ENCODE measurements at places on chromosomes 2 and 18.

DNA sequence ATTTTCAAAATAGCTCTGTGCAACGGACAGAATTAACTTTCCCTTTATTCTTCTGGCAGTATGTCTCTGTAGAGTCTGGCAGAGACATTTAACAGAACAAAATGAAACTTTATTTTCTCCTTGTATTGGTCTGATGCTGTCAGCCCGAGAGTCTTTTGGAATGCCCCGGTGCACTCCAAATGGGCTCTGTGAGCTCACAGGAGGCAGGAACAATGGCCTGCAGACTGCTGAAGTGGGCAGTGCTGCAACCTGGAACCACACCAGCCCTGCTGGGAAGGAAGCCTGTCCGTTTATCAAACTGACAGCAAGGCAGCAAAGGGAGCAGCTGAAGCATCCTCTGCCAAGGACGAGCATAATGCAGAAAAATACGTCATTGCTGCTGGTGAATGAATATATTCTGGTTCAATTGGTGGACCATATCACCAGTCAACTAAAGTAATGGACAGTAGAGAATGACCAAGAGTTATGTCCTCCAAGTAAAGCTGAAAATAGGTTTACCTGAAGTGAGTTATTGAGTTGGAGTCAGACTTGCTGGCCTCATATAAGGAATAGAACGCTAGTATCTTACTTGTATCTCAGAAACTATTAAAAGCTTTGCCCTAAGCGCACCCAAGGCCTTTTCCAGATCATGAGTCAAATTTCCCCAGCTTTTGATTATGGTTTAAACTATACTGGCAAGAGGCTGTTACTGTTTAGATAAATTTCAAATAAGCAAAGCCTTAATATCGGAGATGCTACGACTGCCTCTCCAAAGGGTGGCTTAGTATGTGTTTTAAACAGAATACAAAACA is 207.6 kb upstream of the TANK start:
- no peak for DNase-seq

DNA sequence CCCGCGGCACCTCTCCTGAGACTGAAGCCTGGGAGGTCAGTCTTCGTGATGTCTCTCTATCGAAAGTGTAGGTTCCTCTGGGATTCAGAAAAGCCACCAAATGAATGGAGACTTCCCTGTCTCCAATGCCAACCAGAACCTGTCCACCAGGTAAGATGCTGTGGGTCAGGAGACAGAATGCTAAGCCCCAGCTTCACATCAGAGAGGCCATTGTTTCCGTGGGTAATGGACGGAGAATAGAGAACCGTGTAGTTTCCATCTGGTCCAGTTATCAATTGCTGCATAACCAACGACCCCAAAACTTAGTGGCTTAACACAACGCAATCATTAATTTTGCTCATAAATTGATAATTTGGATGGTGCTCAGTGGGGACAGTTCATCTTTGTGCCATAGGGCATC is 93.5 kb downstream of the DDX1 start:
- no peak for DNase-seq

DNA sequence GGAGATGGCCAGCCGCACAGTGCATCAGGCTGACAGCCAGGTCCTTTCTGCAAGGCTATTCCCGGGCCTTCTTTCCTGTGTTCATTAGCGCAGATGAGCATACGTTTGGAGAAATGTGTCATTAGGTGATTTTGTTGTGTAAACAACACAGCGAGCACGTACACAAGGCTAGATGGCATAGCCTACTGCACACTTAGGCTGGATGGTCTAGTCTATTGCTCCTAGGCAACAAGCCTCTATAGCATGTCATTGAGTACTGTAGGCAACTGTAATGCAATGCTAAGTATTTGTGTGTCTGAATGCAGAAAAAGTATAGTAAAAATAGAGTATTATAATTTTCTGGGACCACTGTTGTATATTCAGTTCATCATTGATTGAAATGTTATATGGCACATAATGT is 50.9 kb upstream of the PHLPP1 start:
- DNase-seq = no peak

- no peak for DNase-seq
Observed at GRCh38 chr2:157264099-157264498, 6.6 kb downstream of the GALNT5 start.

GRCh38 chr2:179338681-179339080 is 74.0 kb upstream of the SESTD1 start:
- no peak for DNase-seq

DNA sequence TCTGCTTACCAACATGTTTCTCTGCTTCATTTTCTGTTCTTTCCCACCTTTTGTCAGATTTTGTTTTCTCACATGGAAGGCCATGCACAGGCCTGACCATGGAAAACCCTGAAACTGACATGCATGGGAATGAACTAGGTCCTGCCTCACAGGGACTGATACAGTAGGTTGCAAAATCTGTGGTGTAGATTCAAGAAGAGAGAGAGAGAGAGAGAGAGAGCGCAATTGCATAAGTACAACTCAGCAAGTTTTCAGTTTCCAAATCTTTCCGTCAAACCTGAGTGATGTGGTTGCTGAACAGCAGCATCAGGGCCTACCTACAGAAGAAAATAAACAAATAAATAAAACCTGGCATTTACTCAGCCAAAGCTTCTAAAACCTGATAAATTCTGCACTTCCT is 87.5 kb upstream of the RNF152 start:
- no peak for DNase-seq

DNA sequence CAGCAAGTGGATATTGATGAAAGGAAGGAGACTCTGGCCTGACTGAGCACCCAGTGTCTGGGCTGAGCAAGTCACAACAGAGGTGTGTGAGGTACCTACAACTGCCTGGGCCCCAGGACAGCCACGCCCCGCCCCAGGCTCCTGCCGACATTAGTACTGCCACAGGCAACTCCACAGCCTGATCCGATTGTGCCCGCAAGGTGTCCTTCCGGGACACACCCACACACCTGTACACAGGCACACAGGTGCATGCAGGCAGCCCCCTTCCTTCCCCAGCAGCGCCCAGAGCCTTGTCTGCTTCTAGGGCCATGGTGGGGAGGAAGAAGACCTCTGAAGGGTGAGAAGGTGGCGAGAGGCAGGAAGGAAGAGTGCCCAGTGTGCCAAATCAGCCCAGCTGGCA is 83.6 kb downstream of the TNS1 start:
- no peak for DNase-seq

- no peak for DNase-seq
Observed at GRCh38 chr2:182541268-182541667, 114.4 kb upstream of the PDE1A start.

DNA sequence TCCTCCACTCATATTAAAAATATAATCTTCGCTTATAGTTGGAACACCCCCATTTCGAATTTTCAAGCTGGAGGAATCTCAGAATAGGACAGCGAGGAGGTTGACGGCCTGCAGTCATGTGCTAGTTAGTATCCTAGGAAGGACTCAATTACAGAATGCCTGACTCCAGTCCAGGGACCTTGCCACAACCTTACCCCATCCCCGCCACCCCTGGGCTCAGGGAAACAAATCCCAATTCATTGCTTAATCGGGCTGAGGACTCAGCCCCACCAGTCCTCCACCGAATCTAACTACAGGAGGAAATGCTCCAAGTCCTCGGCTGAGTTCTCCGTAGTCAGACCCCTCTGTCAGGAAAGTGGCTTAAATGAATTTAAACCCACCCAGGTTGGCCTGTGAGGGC is 31.7 kb upstream of the ZBTB7C start:
- DNase-seq = no peak

GRCh38 chr2:75597949-75598348 is 37.2 kb upstream of the EVA1A start:
- no peak for DNase-seq

DNA sequence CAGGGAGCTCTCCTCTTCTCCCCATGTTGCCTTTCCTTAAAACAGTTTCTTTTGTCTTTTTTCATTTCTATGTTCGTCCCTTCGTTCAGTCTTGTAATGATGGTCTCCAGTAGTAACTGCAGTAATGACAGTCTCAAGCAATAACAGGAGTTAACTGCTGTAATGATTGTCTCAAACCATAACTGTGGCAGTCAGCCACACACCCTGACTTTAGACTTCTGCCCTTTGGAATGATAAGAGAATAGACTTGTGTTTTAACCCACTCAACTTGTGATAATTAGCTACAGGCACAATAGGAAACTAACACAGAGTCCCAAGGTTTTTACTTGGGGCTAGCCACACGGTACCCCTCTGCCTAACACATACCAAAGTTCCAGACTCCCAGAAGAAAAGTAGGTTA is 12.1 kb downstream of the TMEM131 start:
- no peak for DNase-seq

GRCh38 chr2:20617081-20617575 is 33.8 kb downstream of the HS1BP3 start:
- DNase-seq = peak; percentile 50

- DNase-seq = peak; percentile 81
Observed at GRCh38 chr2:64652231-64653108, 1.2 kb downstream of the SERTAD2 start.

- no peak for DNase-seq
Observed at GRCh38 chr2:128408349-128409305, 90.0 kb upstream of the HS6ST1 start.

DNA sequence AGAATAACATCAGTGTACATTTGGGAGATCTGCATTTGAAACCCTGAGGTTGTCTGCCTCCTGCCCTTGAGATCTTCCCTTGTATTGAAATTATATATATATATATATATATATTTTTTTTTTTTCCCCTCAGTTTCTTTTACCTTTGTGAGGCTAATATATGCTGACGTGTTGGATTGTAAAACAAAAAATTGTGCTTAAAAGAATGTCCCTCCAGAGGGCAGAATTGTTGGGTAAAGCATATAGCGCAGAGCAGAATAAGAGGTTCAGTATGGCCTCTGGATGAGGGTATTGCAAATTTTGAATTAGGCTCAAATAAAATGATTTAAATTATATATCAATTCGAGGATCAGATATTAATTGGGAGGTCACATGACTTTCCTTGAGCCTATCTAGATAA is 12.4 kb downstream of the NABP1 start:
- DNase-seq = no peak

DNA sequence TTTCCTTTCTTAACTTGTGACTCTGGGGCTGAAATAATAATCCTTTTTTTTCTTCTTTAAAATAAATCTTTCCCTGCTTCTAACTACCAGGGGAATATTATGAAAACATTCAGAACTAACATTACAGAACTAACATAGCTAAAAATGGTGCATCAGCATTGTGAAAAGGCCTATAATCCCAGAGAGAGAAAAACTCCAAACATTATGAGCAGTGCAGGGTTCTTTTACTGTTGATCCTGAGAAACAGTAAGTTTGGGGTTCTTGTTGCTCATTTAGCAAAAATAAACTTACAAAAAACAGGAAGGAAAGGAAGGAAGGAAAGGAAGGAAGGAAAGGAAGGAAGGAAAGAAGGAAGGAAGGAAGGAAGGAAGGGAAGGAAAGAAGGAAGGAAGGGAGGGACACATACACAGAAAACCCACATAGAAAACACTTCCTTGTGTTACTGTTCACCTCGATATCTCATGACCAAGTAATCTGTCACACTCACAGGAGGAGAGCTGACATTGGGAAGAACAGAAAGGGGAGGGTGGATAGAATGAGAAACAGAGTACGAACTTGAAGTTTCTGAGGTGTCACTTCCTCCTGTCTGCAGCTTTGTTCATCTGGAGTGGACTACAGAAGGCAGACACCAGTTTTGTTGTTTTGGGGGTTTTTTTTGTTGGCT is 18.4 kb upstream of the PIK3C3 start:
- no peak for DNase-seq

DNA sequence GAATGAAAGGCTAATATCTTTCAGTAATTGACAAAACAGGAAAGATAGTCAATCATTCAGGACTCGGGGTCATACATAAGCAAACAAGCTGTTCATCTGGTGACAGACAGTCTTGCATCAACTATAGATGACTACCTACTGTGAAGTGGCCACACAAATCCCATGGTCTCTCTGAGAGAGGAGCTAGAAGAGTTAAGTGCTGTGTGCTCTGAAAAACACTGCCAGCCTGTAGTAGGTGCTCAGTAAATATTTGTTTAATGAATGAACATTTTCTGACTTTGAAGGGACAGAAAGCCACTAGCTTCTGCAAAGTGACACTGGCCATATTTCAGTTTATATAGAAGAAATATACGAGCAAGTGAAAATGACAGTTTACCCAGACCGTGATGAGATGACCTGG is 184.0 kb upstream of the CHAC2 start:
- DNase-seq = no peak

- no peak for DNase-seq
Observed at GRCh38 chr18:71028285-71028762, 739.5 kb downstream of the SOCS6 start.

DNA sequence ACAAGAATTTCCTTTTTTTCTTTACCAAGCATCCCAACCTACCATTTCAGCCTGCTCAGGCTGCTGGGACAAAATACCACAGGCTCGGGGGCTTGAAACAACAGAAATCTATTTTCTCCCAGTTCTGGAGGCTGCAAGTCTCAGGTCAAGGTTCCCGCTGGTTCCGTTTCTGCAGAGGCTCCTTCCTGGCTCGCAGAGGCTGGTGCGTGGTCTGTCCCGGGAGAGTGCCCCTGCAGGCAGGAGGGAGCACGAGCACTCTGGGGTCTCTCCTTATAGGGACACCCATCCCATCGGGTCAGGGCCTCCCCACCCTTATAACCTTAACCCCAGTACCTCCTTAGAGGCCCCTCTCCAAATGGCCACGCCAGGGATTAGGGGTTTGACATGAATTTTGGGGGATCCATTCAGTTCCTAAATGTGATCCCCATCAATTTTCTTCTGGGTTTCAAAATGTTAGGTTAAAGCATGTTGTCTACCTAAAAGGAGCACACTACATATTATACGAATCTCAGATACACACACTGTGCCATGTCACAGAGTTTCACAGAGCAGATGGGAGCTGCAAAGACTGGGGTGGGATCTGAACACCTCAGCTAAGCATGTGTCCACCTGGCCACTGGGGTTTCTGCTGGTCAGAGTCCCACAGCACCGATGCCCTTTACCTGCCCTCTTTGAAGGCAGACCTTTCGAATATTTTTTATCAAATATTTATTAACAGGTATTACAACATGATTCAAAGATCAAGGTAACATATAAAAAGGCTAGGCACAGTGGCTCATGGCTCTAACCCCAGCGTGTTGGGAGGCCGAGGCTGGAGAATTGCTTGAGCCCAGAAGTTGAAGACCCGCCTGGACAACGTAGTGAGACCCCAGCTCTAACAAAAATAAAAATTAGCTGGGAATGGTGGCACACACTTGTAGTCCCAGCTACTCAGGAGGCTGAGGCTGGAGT is 17.6 kb upstream of the ADI1 start:
- peak; percentile 50 for DNase-seq

- no peak for DNase-seq
Observed at GRCh38 chr2:169834401-169834800, 7.1 kb downstream of the UBR3 start.
